ENCODE measurements at places on chromosomes 3 and 15. TPM values are rescaled to one million over a fixed set of nuclear protein-coding genes. Genes with fewer than 3 reads are reported as not detected.
A peak's percentile ranks its signal among the peaks of the same experiment; 100 is the strongest.

Gene TLR9
- total RNA-seq, result not detected

Gene KBTBD13
- total RNA-seq, result not detected

Gene LINGO1
- 3.3 TPM for total RNA-seq

Gene CEMIP
- total RNA-seq, result 2.3 TPM

Gene LRRIQ4
- total RNA-seq, result not detected

DNA sequence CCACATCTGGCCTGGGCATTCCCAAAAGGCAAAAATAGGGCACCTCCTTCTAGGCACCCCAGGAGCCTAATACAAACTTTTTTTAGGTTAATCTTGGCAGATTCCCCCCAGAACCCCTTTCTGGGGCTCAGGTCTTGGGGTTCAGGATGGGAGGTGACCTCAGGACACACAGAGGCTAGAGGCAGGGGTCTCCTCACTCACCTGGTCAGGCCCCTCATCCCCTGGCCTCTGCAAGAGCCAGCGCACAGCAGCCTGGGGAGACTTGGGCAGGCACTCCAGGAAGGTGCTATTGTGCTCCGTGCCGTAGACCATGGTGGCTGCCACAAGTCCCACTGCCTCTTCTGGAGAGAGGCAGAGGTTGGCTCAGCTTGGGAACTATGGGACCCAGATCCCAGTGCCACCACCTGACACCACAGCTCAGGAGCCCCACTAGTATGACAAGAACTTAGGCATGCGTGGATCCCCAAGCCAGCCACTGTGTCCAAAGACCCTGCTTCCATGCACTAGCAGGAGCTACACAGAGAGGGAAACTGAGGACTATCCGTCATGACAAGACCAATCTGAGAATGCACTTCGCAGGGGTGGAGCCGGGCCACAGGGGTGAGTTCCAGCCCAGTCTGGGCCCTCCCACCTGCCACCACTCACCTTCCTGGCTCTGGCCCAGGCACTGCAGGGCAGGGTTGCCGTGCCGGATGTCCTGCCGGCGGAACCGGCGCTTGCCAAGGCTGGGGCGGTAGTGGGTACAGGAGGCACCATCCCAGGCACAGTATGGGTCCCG lies 7.4 kb downstream of the SEMA3G start:
- H3K4me1 ChIP-seq, result peaks cover 12% of the 10 kb centered on the region
- DNase-seq, result peak; percentile 3
- no peaks in the 10 kb centered on the region for H3K36me3 ChIP-seq
- no peak overlapping the region for H3K4me3 ChIP-seq

- no peaks in the 10 kb centered on the region for H3K27me3 ChIP-seq
- H3K4me3 ChIP-seq, result no peak overlapping the region
- H3K27ac ChIP-seq, result no peak overlapping the region
- H3K36me3 ChIP-seq, result no peaks in the 10 kb centered on the region
- DNase-seq, result no peak
Observed at GRCh38 chr3:181622365-181622764, 89.4 kb upstream of the SOX2 start.

- H3K27ac ChIP-seq, result peak overlapping the region; percentile 94
- H3K36me3 ChIP-seq, result no peaks in the 10 kb centered on the region
- peak; percentile 95 for DNase-seq
Observed at GRCh38 chr15:90165659-90166489, 35.3 kb upstream of the SEMA4B start.

- H3K4me3 ChIP-seq, result no peak overlapping the region
- H3K27ac ChIP-seq, result peak overlapping the region; percentile 71
- no peaks in the 10 kb centered on the region for H3K36me3 ChIP-seq
- DNase-seq, result no peak
Observed at GRCh38 chr3:99896482-99896881, 78.8 kb downstream of the CMSS1 start.

DNA sequence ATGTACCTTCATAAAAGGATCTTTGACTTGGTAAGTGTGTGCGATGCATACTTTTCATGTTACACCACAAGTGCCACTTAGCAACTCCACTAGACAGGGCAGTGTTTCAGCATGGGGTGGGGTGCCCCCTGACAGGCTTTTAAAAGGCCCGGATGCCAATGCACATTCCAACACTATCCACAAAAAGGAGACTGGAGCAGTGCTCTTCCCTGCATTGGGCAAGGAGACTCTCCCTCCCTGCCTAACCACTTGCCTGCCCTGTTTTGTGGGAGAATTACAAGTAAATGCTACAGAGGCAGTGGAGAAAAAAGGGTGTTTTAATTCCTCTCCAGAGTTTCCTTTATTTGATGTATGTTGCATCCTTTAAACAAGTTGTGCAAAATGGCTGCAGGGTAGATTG lies 1.7 kb upstream of the RARB start:
- no peaks in the 10 kb centered on the region for H3K27me3 ChIP-seq
- H3K36me3 ChIP-seq, result no peaks in the 10 kb centered on the region
- DNase-seq, result no peak
- no peak overlapping the region for H3K4me3 ChIP-seq
- peak overlapping the region; percentile 95 for H3K27ac ChIP-seq

- peaks cover 12% of the 10 kb centered on the region for H3K4me1 ChIP-seq
- H3K4me3 ChIP-seq, result no peak overlapping the region
- no peaks in the 10 kb centered on the region for H3K36me3 ChIP-seq
- DNase-seq, result no peak
- no peak overlapping the region for H3K27ac ChIP-seq
Observed at GRCh38 chr15:79065706-79066376, 24.7 kb downstream of the RASGRF1 start.

DNA sequence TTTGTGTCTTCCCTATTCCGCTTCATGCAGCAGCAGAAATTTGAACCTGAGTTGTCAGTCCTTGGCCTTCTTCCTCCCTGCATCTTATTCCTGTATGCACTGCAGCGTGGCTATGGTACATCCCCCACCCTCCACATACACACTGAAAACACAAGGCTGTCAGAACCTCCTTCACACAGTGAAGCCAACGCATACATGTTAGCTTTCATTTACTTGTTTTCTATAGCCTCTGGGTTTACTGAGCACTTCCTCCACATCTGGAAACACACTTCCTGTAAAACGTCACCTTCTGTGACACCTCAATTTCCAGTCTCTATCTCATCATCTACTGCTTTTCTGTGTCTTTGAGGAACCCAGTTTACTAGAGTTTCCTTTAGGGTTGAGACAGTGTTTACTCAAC lies 47.0 kb downstream of the SUSD5 start:
- H3K4me3 ChIP-seq, result no peak overlapping the region
- H3K36me3 ChIP-seq, result no peaks in the 10 kb centered on the region
- no peaks in the 10 kb centered on the region for H3K27me3 ChIP-seq
- no peak overlapping the region for H3K27ac ChIP-seq
- DNase-seq, result no peak
- H3K4me1 ChIP-seq, result peaks cover 4% of the 10 kb centered on the region

- H3K27me3 ChIP-seq, result no peaks in the 10 kb centered on the region
- no peaks in the 10 kb centered on the region for H3K4me1 ChIP-seq
- H3K27ac ChIP-seq, result no peak overlapping the region
- H3K36me3 ChIP-seq, result no peaks in the 10 kb centered on the region
- no peak overlapping the region for H3K4me3 ChIP-seq
- DNase-seq, result no peak
Observed at GRCh38 chr3:179093807-179094206, 22.2 kb upstream of the ZMAT3 start.

DNA sequence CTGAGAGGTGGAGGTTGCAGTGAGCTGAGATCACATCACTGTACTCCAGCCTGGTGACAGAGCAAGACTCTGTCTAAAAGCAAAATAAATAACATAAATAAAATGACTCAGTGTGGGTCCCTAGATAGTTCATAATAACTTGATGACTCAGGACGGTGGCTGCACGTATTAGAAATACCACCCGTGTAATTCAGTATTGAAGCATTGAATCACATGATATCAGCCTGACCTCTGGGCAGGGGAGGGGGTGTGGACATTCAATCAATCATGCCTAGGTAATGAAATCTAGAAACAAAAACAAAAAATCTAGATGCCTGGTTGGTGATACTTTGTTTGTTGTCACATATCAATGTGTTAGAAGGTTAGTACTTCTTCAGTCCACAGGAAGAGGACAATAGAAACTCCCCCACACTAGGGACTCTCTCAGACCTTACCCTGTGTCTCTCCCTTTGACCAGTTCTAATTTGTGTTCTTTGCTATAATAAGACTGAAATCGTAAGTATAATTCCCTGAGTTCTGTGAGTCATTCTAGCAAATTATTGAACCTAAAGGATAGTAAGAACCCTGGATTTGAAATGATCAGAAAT lies 177.3 kb downstream of the GAP43 start:
- H3K36me3 ChIP-seq, result no peaks in the 10 kb centered on the region
- no peak for DNase-seq
- no peaks in the 10 kb centered on the region for H3K4me1 ChIP-seq
- H3K27me3 ChIP-seq, result no peaks in the 10 kb centered on the region

- DNase-seq, result no peak
- H3K27ac ChIP-seq, result peak overlapping the region; percentile 88
- no peaks in the 10 kb centered on the region for H3K36me3 ChIP-seq
Observed at GRCh38 chr15:66706840-66707239, 4.8 kb downstream of the SMAD6 start.

- H3K4me3 ChIP-seq, result no peak overlapping the region
- peaks cover 98% of the 10 kb centered on the region for H3K27me3 ChIP-seq
- H3K36me3 ChIP-seq, result no peaks in the 10 kb centered on the region
- DNase-seq, result peak; percentile 44
Observed at GRCh38 chr3:158094235-158095110, 11.7 kb downstream of the SHOX2 start.

DNA sequence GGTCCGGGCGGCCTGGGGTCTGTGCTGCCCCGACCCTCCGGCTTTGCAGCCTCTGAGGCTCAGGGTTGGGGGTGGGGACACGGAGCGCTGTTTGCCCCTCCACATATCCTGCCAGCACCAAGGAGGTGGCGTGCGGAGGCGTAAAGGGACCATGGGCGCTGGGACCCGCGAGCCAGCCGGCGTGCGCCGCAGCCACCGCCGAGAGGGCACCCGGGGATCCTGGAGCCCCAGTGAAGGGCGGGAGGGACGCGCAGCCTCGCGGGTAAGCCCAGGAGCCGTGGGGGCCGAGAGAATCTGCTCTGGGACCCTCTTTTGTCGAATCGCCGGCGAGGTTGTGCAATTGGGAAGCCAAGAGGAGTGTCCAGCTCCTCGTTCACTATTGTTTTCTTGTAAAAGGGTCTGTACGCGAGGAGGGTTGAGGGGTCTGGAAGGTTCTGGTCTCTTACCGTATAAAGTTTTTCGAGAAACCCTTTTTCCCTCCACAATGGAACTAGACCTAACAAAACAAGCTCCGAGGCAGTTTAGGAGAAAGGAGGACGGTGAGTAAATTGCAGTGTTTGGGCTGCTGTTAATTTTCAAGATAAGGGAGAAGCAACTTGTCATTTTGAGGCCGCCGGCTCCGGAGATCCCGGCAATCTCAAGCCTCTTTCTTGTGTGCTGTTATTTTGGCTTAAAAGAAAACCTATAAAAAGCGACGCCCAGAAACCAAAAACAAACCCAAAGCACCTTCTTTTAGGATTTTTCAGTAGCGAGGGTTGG lies 29.9 kb upstream of the ST3GAL6 start:
- peak overlapping the region; percentile 82 for H3K4me3 ChIP-seq
- peak; percentile 50 for DNase-seq
- H3K27ac ChIP-seq, result peak overlapping the region; percentile 71
- no peaks in the 10 kb centered on the region for H3K27me3 ChIP-seq
- peaks cover 8% of the 10 kb centered on the region for H3K4me1 ChIP-seq
- no peaks in the 10 kb centered on the region for H3K36me3 ChIP-seq

DNA sequence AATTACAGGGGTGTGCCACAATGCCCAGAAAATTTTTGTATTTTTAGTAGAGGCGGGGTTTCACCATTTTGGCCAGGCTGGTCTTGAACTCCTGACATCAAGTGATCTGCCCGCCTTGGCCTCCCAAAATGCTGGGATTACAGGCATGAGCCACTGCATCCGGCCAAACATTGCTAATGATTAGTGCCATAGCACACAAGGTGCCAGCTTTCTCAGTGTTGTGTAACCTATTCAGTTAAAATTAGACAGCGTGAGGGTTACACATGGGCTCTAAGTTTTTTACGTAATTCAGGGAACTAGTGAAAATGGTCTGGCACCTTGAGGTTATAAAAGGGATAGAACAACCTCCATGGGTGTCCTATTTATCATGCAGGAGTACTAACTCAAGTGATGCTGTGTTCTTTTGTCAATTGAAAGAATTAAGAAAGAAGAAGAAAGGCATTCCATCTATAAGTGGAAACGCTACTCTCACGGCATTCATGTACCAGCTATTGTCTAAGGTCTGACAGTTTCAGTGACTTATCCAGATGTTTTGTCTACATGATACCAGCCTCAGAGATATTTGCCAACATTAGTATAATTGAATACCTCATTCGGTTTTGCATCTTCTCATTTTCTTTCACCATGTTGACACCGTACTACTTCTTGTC lies 84.7 kb downstream of the EOMES start:
- no peak overlapping the region for H3K4me3 ChIP-seq
- H3K36me3 ChIP-seq, result no peaks in the 10 kb centered on the region
- H3K4me1 ChIP-seq, result no peaks in the 10 kb centered on the region
- no peaks in the 10 kb centered on the region for H3K27me3 ChIP-seq
- no peak for DNase-seq

- no peak overlapping the region for H3K4me3 ChIP-seq
- H3K36me3 ChIP-seq, result no peaks in the 10 kb centered on the region
- no peak overlapping the region for H3K27ac ChIP-seq
Observed at GRCh38 chr3:15496341-15496664, 25.2 kb downstream of the COLQ start.

DNA sequence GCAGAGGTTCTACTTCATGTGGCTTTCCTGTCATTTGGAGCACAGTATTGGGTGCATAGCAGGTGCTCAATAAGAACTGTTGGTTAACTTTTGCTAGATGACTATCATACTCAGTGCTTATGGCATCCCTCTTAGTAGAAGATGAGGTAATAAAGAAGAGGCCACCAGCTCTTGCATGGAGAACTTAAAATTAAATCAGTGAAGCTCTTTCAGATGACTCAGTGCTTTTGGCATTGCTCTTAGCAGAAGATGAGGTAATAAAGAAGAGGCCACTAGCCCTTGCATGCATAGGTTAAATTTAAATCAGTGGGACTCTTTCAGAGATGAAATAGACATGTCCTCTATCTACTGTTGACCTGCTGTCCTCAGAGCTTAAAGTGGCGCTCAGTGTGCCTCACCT lies 109.4 kb upstream of the FGF7 start:
- no peak for DNase-seq
- H3K27ac ChIP-seq, result no peak overlapping the region
- no peaks in the 10 kb centered on the region for H3K4me1 ChIP-seq
- H3K27me3 ChIP-seq, result no peaks in the 10 kb centered on the region
- no peaks in the 10 kb centered on the region for H3K36me3 ChIP-seq
- H3K4me3 ChIP-seq, result no peak overlapping the region

- no peak for DNase-seq
- no peak overlapping the region for H3K4me3 ChIP-seq
Observed at GRCh38 chr3:125431391-125431790, 56.3 kb upstream of the ZNF148 start.

Data from hepatocyte (in vitro differentiated cells).